HCT116 (cell line): ENCODE measurements at places on chromosomes 16 and 17.
A peak's percentile ranks its signal among the peaks of the same experiment; 100 is the strongest.

DNA sequence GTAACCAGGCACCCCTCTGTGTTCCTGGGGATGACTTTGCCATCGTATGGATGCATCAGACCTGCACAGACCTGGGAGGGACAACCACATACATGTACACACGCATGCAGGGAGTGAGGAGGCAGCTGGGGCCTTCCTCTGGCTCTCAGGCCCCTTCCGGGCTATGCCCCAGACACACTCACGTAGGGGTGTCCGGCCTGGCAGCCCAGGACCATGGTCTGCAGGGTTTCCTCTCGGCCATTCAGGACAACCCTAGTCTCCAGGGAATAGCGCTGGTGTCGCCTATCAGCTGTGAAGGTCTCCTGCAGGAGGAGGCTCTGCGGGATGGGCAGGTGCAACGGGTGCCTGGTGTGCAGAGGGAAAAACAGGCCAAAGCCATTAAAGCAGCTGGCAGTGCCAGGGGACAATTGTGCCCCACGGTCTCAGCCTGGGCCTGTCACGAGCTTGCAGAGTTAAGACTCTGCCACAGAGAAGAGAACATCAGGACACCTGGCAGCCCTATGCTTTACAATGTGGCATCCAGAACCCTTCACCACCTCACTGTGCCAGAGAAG lies 101.4 kb downstream of the RMI2 start:
- H3K27ac ChIP-seq = no peak overlapping the region
- no peaks in the 10 kb centered on the region for H3K27me3 ChIP-seq
- no peaks in the 10 kb centered on the region for H3K4me1 ChIP-seq
- DNase-seq = no peak
- no peaks in the 10 kb centered on the region for H3K36me3 ChIP-seq

GRCh38 chr17:38463451-38463858 lies 35.2 kb downstream of the ARHGAP23 start:
- peaks cover 3% of the 10 kb centered on the region for H3K36me3 ChIP-seq
- H3K4me1 ChIP-seq = peaks cover 20% of the 10 kb centered on the region
- no peak overlapping the region for H3K4me3 ChIP-seq
- H3K27ac ChIP-seq = no peak overlapping the region

GRCh38 chr16:20203272-20203671 lies 124.0 kb downstream of the GP2 start:
- peaks cover 71% of the 10 kb centered on the region for H3K27me3 ChIP-seq
- no peak overlapping the region for H3K4me3 ChIP-seq
- DNase-seq = no peak
- H3K27ac ChIP-seq = no peak overlapping the region
- H3K4me1 ChIP-seq = no peaks in the 10 kb centered on the region

DNA sequence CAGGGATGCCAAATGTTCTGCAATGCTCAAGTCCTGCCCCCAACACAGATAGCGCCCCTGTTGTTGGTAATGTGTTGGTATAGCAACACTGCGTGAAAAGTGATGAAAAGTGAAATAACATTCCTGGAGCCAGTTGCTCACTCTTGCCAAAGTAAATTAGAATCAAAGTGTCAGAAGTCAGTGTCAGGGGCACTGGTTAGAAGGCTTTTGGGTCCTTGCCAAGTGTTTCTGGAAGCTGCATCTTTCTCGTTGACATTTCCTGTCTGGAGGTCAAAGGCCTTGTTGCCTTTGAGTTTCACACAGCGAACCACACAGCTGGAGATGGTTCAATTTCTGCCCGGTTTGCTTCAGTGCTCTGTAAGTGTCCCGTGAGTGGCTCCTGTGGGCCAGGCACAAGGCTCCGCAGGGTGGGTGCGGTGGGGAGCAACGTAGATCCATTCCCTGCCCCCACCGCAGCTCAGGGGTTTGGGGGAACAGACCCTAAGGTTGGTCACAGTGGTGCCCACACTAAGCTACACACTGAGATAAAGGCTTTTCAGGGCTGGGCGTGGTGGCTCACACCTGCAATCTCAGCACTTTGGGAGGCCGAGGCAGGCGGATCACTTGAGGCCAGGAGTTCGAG lies 3.6 kb upstream of the SLC16A5 start:
- no peak for DNase-seq
- H3K36me3 ChIP-seq = no peaks in the 10 kb centered on the region
- no peak overlapping the region for H3K4me3 ChIP-seq

- peaks cover 5% of the 10 kb centered on the region; the same call in 1 of the 2 replicates for H3K4me1 ChIP-seq
- H3K27me3 ChIP-seq = no peaks in the 10 kb centered on the region
- H3K27ac ChIP-seq = no peak overlapping the region
- H3K36me3 ChIP-seq = no peaks in the 10 kb centered on the region
These were observed 1.6 kb upstream of the HBQ1 start for GRCh38 chr16:178668-179015.

GRCh38 chr16:86872833-86873232 lies 294.5 kb downstream of the FOXL1 start:
- H3K27ac ChIP-seq = no peak overlapping the region
- no peaks in the 10 kb centered on the region for H3K36me3 ChIP-seq
- H3K4me3 ChIP-seq = no peak overlapping the region
- H3K27me3 ChIP-seq = peaks cover 45% of the 10 kb centered on the region; the same call in 1 of the 2 replicates

DNA sequence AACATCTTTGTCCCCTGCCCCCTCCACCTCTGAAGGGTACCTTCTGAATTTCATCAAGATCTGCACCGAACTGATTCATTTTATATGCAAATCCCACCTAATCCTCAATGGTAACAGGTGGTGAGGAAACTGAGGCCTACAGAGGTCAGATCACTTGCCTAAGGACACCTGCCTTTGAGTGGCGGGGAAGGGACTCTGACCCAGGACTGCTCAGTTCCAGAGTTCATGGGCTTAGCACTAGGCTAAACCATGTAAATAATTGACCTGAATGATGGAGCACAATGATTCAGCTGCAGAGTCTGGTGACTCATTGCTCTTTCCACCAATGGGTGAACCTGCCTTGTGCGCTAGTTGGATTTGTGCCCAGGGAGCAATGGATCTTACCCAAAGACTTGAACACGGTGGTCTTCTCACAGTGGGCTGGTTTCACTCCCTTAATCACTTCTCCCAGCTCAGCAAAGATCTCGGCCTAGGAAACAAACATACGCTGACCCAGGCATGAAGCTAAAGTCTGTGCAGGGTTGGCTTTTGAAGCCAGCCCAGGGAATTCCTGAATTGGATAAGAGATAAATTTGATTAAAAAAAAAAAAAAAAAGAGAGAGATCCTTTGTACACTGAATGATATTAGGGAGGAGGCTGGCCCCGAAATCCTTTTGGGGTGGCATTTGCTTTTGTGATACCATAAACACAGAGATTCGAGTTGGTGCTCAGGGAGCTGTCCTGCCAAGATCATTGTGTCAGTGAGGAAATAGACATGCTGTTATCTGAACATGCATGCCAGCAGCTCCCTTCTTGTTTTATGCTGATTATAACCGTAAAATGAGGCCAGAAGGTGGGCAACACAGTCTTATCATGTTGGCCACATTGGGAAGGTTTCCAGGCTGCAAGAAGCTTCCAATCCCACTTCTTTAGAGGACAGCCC lies 17.0 kb downstream of the CRYM start:
- no peaks in the 10 kb centered on the region for H3K36me3 ChIP-seq
- H3K27me3 ChIP-seq = no peaks in the 10 kb centered on the region
- peak; percentile 51 for DNase-seq
- peaks cover 10% of the 10 kb centered on the region for H3K4me1 ChIP-seq
- H3K27ac ChIP-seq = no peak overlapping the region
- no peak overlapping the region for H3K4me3 ChIP-seq

DNA sequence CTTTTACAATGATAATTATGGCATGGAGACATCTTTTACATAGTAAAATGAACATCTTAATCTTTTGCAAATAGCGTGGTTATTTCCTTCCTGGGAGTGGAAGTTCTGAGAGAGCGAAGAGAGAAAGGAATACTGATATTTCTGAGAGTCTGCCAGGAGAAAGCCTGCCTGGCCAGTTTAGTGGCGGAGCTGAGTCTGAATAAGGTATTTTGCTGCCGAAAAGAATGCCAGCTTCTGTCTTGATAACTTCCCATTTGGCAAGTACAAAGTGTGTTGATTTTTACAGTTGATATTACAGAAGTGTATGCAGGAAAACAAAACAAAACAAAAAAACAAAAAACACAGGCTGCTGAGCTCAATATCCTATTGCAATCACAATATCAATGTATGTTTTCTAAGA lies 55.9 kb downstream of the KCNJ2 start:
- H3K4me3 ChIP-seq = no peak overlapping the region
- no peaks in the 10 kb centered on the region for H3K27me3 ChIP-seq
- no peaks in the 10 kb centered on the region for H3K36me3 ChIP-seq
- H3K4me1 ChIP-seq = no peaks in the 10 kb centered on the region
- H3K27ac ChIP-seq = no peak overlapping the region

- H3K4me1 ChIP-seq = 0 out of 2 replicates have a peak, but pooled peaks cover 2% of the 10 kb centered on the region
- H3K27ac ChIP-seq = no peak overlapping the region
- H3K4me3 ChIP-seq = no peak overlapping the region
- H3K27me3 ChIP-seq = no peaks in the 10 kb centered on the region
- DNase-seq = no peak
These were observed 29.9 kb downstream of the WWOX start for GRCh38 chr16:78129349-78129748.

DNA sequence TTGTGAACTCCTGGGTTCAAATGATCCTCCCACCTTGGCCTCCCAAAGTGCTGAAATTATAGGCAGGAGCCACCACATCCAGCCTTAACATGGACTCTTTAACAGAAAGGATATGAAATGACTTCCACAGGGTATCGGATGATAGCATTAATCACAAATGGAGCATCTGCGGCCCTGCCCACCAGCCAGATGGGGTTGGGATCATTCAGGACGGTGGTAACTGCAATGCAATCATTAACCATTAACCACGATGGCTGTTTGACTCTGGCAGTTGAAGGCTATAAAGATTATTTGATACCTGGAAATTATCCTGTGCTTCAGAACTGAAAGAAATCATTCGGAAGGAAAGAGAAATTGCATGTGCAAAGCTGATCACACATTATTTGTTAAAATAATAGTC lies 5.3 kb upstream of the CHST5 start:
- H3K27me3 ChIP-seq = no peaks in the 10 kb centered on the region
- no peak for DNase-seq
- no peak overlapping the region for H3K4me3 ChIP-seq
- H3K27ac ChIP-seq = no peak overlapping the region
